NCI-H446 treated with DMSO at 0.1 percent for 48 hours (cell line): ENCODE measurements at places on chromosomes 3 and 15.

GRCh38 chr3:108342837-108343486, 46.6 kb downstream of the HHLA2 start:
- DNase-seq = no peak

DNA sequence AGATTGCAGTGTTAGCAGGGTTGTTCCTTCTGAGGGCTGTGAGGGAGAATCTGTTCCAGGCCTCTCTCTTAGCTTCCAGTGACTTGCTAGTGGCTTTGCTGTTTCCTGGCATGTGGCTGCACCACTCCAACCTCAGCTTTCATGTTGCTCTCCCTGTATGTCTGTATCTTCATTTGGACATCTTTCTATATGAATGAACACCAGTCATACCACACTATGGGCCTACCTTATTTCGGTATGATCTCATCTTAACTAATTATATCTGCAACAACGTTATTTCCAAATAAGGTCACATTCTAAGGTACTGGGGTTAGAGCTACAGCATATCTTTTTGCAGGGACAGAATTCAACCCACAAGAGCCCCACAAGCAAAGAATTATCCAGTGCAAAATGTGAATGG, 356.7 kb upstream of the UMPS start:
- no peak for DNase-seq

- no peak for DNase-seq
These were observed 231.0 kb upstream of the IGF1R start for GRCh38 chr15:98417346-98417745.

DNA sequence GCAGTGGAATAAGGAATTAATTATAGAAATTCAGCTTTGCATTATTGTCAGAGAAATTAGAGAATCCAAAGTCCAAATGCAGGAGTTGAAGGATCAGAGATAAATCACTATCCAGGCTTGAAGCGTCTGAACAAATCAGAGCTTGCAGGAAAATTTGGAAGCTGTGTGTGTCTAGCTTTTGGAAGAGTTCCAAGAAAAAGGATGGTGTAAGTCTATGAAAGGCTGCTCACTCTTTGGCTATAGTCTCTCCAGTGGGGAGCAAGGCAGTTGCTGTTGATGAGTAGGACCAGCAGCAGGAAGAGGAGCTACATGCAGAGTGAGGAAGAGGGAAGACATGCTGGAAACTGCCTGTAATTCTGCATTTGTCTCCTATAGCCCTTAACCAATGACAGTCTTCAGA, 464.3 kb upstream of the GRM7 start:
- DNase-seq = peak; percentile 6

DNA sequence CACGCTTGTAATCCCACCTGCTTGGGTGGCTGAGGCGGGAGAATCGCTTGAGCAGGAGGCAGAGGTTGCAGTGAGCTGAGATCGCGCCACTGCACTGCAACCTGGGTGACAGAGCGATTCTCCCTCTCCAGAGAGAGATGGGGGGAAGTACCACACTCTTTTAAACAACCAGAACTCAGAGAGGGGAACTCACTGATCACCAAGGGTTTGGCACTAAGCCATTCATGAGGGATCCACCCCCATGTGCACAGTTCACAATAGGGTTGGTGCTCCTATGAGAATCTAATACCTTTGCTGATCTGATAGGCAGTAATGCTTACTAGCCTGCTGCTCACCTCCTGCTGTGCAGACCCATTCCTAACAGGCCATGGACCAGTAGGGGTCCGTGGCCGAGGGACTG, 51.6 kb downstream of the QTRT2 start:
- no peak for DNase-seq

- DNase-seq = no peak
These were observed 33.3 kb downstream of the SLC25A36 start for GRCh38 chr3:140974900-140975299.

GRCh38 chr3:196949285-196949619, 6.9 kb upstream of the NCBP2 start:
- no peak for DNase-seq

DNA sequence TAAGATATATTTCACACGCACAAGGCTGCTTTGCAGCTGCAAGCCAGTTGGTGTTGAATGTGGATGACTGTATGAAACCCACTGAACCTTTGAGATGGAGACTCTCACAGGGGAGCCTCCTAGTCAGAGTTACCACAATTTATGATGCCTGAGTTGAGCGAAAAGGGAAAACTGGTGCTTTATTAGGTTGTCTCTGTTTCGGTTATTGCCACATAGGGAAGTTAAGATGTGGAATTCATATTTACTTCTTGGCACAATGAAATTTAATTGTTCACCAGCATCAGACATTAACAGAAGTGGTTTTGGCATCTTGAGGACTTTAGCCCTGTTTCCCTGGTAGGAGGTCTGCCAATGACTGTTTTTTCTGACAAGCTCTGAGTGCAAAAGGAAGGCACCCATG, 358.2 kb downstream of the SQOR start:
- no peak for DNase-seq
